ENCODE measurements at places on chromosomes 12 and 14.

DNA sequence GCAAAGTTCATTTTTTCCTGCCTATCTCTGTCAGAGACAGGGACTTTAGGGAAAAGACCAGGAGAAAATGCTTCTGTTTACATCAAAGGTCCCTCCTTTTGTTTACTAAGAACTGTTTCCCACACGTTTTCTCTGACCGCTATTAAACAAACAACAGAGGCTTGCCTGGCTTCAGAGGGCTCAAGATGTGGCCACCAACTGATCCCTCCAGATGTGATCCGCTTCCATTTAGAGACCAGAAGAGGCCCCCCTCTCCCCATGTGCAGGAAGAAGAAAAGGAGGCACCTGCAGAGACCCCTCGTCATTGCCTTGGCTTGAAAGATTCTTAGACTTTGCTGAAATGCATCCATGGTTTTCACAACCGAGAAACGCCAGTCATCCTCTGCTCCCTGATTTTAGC lies 217.9 kb upstream of the PWP1 start:
- no peak for DNase-seq

DNA sequence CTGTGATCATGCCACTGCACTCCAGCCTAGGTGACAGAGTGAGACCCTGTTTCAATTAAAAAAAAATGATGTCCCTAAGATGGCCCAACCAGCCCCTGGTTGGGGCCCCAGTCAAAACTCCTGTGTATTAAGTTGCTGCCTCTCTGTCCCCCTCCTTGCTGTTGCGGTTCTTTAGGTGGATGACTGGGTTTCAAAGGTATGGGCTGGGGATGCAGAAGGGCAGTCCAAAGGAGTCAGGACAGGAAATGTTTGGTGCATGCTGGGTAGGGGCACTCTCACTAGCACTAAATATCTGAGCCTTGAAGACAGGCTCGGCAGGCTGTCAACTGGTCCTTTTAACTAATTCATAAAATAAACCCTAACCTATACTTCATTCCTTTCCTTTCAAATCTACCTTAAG lies 12.0 kb upstream of the PIP4K2C start:
- DNase-seq, result no peak

DNA sequence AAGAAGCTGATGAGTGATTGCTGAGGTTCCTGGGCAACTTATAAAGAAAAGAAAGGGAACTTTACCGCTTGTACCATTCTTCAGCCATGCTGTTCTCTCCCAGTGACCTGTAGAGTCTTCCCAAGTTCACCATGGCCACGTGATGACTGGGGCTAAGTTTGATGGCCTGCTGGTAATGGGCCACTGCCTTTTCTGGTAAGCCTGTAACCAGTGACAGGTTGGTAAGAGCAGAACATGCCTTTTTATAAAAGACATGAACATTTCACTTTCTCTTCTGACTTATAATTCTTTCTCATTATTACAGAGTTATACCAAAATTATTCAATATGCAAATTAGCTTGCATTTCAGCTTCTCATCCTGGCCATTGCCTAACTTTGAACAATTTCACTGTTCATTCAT lies 20.9 kb upstream of the OVCH1 start:
- DNase-seq, result no peak

DNA sequence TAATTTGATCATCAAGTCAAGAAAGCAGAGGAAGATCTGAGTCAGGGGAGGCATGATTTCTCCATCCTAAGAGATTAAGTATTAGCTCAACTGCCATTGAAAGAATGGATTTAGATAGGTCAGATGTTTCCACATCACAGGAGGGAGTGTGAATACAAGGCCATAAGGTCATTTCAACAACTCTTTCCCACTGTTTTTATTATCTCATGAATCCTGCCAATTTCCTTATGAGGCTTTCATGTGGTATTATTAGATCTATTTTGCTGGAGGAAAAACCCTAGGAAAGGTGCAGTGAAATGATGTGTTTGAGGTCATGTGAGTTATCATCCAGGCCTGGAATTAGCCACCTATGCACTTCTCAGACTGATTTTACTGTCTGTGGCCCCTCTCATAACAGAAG lies 269.0 kb downstream of the NOVA1 start:
- no peak for DNase-seq

GRCh38 chr14:71240171-71240570 lies 332.9 kb downstream of the PCNX1 start:
- no peak for DNase-seq

DNA sequence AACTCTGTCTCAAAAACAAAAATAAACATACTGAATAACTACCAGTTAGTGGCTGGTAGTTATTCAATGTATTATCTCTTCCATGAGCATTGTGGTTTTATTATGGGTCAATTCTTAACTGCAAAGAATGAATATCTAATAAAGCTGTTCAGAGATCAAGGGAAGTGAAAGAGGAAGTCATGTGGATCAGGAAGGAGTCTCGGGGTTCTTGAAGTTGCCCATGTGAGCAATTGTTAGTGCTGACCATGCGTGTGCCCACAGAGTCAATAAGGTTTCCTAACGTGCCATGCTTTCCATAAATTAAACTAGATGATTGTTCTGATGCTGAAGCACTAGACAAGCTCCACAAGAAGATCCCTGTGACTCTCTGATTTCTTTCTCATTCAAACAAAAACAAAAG lies 136.5 kb upstream of the CPSF6 start:
- DNase-seq, result no peak

DNA sequence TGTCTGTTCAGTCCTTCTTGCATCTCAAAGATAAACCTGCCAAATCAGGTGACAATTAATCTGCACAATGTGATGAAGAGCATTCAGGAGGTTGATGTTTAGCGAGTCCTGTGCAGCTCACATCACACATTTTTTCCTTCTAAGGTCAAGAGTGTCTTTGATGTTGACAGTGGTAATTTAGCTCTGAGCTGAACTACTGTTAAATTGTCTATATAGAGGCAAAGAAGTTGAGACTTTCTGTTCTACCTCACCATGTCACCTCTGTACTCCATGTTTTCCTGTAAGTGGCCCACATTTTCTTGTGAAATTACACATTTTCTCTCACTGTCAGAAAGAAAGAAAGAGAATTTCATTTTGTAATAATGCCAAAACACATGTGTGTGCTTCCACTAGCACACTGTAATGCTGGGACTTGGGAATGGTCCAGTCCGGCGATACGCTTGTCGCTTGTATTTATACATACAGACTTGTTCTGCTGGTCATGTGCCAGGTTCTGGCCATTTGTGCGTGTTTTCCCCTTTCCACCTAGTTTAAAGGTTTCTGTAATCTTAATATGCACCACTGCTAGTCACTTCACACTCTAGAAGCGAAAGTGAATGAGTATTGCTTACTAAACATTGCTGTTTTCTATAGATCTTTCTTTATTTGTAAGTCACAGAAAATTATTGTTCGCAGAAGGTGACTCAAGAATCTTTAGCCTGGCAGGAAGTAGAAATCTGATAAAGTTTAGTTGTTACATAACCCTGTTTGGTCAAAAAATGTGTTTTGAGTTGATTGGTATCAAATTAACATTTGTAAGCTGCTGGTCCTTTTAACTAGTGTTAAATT lies 328.9 kb downstream of the TMTC2 start:
- no peak for DNase-seq

- no peak for DNase-seq
Measured at GRCh38 chr12:105874121-105874520, 264.6 kb downstream of the NUAK1 start.

GRCh38 chr14:104705340-104706047 lies 16.1 kb downstream of the INF2 start:
- no peak for DNase-seq
